ENCODE measurements at places on chromosomes 12 and 14.

GRCh38 chr14:67131691-67132090 is 57.5 kb upstream of the GARIN2 start:
- H3K4me1 ChIP-seq: no peaks in the 10 kb centered on the region
- H3K27me3 ChIP-seq: peaks cover 2% of the 10 kb centered on the region
- H3K27ac ChIP-seq: no peak overlapping the region

- no peak overlapping the region for H3K27ac ChIP-seq
- no peak overlapping the region for H3K4me3 ChIP-seq
- DNase-seq: no peak
- no peaks in the 10 kb centered on the region for H3K4me1 ChIP-seq
- H3K27me3 ChIP-seq: no peaks in the 10 kb centered on the region
Measured at GRCh38 chr12:88746386-88746785, 166.1 kb upstream of the KITLG start.

- H3K27ac ChIP-seq: no peak overlapping the region
- no peaks in the 10 kb centered on the region for H3K27me3 ChIP-seq
- DNase-seq: no peak
- no peak overlapping the region for H3K4me3 ChIP-seq
Measured at GRCh38 chr12:103144278-103144677, 186.8 kb downstream of the ASCL1 start.

DNA sequence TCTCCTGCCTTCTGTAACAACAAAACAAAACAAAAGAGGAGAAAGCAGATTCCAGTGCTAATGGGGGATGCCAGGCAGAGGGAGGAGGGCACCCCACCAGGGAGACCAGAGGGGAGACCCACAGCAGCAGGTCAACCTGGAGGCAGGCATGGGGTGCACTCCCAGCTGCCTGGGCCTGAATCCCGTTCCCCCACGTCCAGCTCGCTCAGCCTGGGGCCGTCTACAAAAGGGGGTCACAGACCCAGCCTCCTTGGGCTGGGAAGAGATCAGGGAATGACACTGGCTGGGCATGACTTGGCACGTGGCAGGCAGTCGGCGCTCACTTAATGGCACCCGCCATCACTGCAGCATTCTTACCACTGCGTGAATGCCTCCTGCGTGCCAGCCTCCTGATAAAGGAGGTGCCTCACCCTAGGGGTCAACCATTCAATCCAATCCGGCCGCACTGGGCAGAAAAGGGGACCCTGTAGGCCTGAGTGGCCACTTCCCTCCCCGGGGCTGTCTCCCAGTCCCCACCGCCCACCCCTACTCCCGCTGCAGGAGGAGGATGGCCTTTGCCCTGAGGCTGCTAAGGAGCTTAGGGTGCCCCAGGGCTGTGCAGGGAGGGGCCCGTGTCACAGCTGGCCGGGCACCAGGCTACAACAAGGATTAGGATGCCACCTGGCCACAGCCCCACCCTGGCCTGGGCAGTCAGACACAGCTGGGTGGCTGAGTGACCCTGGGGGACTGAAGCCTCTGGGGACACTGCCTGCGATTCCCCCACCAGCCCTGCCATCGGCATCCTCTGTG is 87.5 kb downstream of the NCOR2 start:
- H3K4me1 ChIP-seq: peaks cover 12% of the 10 kb centered on the region
- H3K27me3 ChIP-seq: no peaks in the 10 kb centered on the region

DNA sequence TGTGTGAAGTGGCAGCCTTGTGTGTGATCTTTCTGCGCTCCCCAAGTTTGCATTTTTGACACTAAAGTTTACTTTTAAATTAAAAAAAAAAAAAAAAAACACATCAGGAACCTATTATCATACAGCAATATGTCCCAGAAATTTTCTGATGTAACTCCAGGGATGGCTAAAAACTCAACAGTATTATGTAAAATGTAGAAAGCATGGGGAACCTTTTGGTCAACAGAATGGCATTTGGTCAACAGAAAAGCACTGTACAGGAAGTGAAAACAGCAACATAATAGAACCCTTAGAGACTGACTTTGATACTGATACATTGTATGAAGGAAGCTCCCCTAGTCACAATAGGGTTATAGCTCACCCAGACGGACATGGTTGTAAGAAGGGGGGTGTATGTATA is 224.3 kb downstream of the ITPR2 start:
- no peak for DNase-seq
- H3K27me3 ChIP-seq: no peaks in the 10 kb centered on the region
- H3K4me3 ChIP-seq: no peak overlapping the region
- H3K36me3 ChIP-seq: no peaks in the 10 kb centered on the region

GRCh38 chr12:50538182-50538581 is 33.4 kb downstream of the DIP2B start:
- no peak overlapping the region for H3K27ac ChIP-seq
- peaks cover 1% of the 10 kb centered on the region for H3K4me1 ChIP-seq
- H3K27me3 ChIP-seq: no peaks in the 10 kb centered on the region

GRCh38 chr14:73246387-73247150 is 9.3 kb downstream of the PAPLN start:
- H3K36me3 ChIP-seq: no peaks in the 10 kb centered on the region
- no peaks in the 10 kb centered on the region for H3K27me3 ChIP-seq
- H3K27ac ChIP-seq: no peak overlapping the region
- H3K4me3 ChIP-seq: no peak overlapping the region
- peaks cover 7% of the 10 kb centered on the region for H3K4me1 ChIP-seq
- DNase-seq: no peak

DNA sequence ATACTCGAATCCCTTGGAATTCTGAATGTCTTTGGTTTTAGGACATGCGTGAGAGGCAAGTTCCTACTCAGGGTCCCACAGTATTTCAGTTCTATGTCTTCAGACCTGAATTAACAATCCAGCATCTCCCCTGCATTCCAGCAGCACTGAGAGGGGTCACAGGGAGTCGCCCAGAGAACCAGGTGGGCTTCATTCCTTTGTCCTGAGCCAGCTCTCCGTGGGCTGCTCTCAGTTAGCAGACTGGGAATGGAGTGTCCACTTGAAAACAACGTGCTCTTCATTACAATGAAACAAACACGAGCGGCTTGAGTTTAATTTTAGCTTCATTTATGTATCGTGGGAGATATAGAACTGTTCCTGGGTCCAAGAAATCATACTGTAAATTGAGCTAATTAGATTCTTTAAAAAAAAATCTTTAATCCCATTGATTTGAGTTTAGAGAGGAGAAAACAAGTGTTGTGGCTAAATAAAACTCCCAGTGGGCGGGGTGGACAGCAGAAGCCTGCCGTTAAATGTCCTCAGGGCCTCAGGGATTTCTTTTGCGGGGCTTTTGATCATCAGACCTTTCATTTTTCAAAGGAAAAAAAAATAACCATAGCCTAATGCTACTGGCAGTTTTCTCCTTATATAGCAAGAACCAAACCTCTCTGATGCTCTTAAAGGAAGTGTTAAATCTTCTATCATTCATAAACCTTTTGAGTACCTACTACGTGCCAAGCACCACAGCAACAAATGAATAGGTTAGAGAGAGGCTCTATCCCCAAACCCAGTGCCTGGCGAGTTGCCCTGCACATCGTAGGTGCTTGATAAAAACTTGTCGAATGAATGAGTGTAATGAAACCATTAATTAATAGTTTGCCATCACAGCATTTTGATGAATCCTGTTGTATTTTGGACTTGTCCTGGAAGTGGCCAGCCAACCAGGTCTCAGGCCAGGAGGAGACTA is 140.4 kb downstream of the CHST11 start:
- no peak overlapping the region for H3K4me3 ChIP-seq
- peaks cover 3% of the 10 kb centered on the region for H3K4me1 ChIP-seq
- no peaks in the 10 kb centered on the region for H3K36me3 ChIP-seq
- DNase-seq: no peak

DNA sequence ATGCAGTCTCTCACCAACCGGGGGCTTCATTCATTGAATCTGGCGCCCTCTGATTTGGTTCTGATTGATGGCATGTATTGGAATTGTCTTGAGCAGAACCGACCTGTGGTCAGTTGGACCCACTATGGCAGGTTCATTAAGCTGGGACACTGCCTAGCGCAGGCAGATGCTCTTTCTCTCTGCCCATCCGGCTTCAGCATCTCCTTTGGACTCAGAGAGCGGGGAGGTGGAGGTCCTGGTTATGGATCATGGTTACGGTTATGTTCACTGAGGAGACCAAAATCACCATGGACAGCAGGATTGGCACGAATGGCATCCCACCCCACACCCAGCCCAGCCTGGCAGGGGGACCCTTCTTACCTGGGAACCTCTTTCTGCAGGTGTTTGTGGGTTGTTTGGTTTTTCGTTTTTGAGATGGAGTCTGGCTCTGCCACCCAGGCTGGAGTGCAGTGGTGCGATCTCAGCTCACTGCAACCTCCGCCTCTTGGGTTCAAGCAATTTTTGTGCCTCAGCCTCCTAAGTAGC is 16.4 kb upstream of the BCL7A start:
- no peaks in the 10 kb centered on the region for H3K27me3 ChIP-seq
- peaks cover 10% of the 10 kb centered on the region for H3K4me1 ChIP-seq
- H3K4me3 ChIP-seq: no peak overlapping the region
- no peaks in the 10 kb centered on the region for H3K36me3 ChIP-seq
- no peak for DNase-seq

DNA sequence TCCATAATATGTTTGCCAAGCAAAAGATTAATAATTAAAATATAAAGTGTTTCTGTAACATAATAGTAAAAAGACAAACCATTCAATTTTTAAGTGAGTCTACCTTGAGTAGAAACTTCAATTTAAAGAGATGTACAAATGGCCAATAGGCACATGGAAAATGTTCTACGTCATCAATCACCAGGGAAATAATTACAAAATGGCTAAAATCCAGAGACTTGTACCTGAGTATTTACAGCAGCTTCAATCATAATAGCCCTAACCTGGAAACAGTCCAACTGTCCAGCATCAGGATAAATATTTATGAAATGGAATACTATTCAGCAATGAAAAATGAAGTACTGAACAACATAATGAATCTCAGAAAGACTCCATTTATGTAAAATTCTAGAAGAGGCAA is 95.5 kb upstream of the FAR2 start:
- no peaks in the 10 kb centered on the region for H3K4me1 ChIP-seq
- H3K27me3 ChIP-seq: no peaks in the 10 kb centered on the region
- DNase-seq: no peak
- no peaks in the 10 kb centered on the region for H3K36me3 ChIP-seq
- no peak overlapping the region for H3K4me3 ChIP-seq

DNA sequence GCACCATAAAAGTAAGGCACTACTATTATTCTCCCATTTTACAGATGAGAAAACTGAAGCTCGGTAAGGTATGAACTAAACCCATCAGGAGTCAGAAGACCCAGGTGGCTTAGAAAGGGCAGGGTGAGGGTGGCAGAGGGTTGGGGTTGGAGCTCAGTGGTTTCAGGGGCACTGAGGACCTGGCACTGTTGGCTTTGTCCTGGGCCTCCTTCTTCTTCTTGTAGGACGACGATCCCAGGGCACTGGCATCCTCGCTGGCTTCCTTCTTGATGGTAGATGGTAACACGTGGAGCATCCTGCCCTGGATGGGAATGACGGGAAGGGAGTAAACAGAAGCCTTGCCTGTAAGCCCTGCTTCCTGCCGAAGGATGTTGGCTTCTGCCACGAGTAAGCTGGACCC is 19.9 kb downstream of the RBM19 start:
- no peak overlapping the region for H3K4me3 ChIP-seq
- H3K4me1 ChIP-seq: no peaks in the 10 kb centered on the region
- H3K27ac ChIP-seq: no peak overlapping the region
- no peak for DNase-seq
- no peaks in the 10 kb centered on the region for H3K27me3 ChIP-seq
- H3K36me3 ChIP-seq: no peaks in the 10 kb centered on the region

- H3K27me3 ChIP-seq: no peaks in the 10 kb centered on the region
- no peaks in the 10 kb centered on the region for H3K4me1 ChIP-seq
- no peak for DNase-seq
- no peaks in the 10 kb centered on the region for H3K36me3 ChIP-seq
Measured at GRCh38 chr14:94702629-94703028, 67.3 kb downstream of the GSC start.

- H3K4me1 ChIP-seq: peaks cover 5% of the 10 kb centered on the region
- no peak for DNase-seq
- H3K36me3 ChIP-seq: no peaks in the 10 kb centered on the region
- no peaks in the 10 kb centered on the region for H3K27me3 ChIP-seq
- H3K4me3 ChIP-seq: no peak overlapping the region
Measured at GRCh38 chr14:77187649-77188012, 6.0 kb downstream of the TMEM63C start.

- no peak overlapping the region for H3K27ac ChIP-seq
- no peak overlapping the region for H3K4me3 ChIP-seq
- H3K4me1 ChIP-seq: no peaks in the 10 kb centered on the region
- DNase-seq: no peak
- no peaks in the 10 kb centered on the region for H3K27me3 ChIP-seq
Measured at GRCh38 chr12:20822925-20823324, 12.4 kb downstream of the SLCO1B3 start.

GRCh38 chr14:92631098-92631497 is 117.3 kb downstream of the LGMN start:
- no peak for DNase-seq
- no peaks in the 10 kb centered on the region for H3K27me3 ChIP-seq
- H3K4me3 ChIP-seq: no peak overlapping the region
- no peaks in the 10 kb centered on the region for H3K36me3 ChIP-seq

GRCh38 chr12:55729819-55730818 is 1.3 kb upstream of the CD63 start:
- peaks cover 12% of the 10 kb centered on the region for H3K4me1 ChIP-seq
- peak; percentile 69 for DNase-seq
- H3K27me3 ChIP-seq: no peaks in the 10 kb centered on the region

DNA sequence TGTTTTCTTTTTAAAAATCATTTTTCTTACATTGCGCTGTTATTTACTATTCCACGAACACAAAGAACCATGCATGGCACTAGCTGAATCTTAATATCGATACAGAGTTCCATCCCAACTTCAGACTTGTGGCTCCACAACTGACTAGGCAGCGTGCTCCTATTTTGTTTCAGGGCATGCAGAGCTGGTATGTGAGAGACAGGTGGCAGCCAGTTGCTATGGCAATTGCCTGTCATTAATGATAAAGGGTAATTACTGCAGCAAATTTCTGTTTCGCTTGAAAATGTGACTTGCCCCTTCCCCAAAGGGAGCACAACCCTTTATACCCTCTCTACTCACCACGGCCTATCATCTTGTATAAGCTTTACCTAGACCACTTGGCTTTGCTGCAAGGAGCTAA is 113.1 kb upstream of the G2E3 start:
- H3K36me3 ChIP-seq: no peaks in the 10 kb centered on the region
- no peak overlapping the region for H3K4me3 ChIP-seq
- no peaks in the 10 kb centered on the region for H3K4me1 ChIP-seq
- no peak for DNase-seq

DNA sequence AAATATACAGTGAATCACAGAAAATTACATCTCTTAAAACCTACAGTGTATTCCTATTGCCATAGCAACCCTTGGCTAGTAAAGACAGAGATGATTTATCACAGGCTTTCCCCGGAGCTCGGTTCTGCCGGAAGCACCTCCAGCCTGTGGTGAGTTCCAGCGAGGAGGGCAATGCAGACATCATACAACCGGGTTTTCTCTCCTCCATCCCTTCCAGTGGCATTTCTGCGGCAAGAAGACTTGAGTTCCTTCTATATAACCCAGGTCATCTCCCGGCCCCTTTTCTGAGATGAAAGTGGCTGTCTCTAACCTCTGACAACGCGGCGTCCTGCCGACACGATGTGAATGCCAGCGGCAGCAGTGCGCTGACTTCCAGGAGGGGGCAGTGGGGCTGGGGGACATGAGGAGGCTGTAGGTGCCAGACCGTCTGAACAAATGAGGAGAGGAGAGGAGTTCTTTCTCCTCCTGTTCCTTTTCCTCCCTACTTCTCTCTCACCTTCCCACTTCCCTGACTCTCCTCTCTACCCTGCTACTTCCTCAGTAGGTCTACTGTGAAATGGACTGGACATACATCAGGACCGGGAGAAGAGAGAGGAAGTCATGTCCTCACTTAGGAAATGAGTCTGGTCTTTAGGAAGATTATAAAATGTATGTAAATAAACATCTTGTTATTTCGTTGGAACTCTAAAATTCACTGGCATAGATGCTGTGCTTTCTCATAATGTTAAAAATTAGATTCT is 68.6 kb upstream of the MAX start:
- peaks cover 5% of the 10 kb centered on the region for H3K4me1 ChIP-seq
- H3K4me3 ChIP-seq: no peak overlapping the region
- DNase-seq: peak; percentile 13
- no peaks in the 10 kb centered on the region for H3K36me3 ChIP-seq
- no peaks in the 10 kb centered on the region for H3K27me3 ChIP-seq
